NB4 (cell line): ENCODE measurements at places on chromosomes 4 and X.

- peak; percentile 91 for DNase-seq
Measured at GRCh38 chrX:19747652-19748610, 139.5 kb downstream of the SH3KBP1 start.

DNA sequence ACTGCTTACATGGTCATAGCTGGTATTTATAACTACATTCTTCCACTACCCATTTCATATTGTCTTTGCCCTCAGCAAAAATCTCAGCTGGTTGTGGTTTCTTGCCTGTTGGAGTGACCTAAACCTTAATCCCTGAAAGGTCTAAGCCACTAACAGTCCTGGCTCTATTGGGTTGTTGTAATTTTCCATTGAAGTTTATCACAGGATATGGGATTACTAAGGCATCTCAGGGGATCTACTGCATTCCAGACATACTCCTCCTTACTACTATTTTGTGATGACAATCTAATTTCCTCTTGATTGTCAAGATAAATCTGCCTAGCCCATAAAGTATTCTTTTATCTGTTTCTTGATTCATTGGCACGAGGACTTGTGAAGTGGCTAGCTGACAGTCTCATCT lies 6.2 kb upstream of the OSTC start:
- no peak for DNase-seq

- DNase-seq, result no peak
Measured at GRCh38 chr4:117533501-117533900, 448.1 kb upstream of the TRAM1L1 start.

DNA sequence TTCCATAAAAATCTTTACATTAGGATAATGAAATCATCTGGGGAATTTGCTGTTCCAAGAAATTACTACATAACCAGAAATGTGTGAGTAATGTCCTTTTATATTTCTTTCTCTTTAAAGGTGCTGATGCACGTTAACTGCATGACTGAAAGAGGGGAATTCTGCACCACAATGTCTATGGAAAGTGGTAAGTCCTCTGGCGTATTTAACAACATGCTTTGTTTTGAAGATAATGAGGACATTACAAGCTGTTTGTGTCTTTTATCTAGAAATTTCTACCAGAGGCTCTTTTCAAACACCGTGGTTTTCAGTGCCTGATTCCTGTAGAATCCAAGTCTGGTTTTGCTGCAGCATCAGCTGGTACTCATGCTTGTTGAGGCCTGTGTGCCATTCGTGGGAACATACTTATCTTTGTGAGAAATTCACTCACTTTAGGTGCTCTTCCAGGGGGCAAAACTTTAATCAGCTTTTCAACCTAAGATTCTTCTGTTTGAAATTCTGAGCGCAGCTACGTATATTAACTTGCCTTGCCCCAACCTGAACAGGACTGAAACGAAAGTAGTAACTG lies 257.2 kb downstream of the PDHA2 start:
- DNase-seq, result no peak

- DNase-seq, result no peak
Measured at GRCh38 chr4:47209833-47210232, 178.5 kb downstream of the GABRB1 start.

DNA sequence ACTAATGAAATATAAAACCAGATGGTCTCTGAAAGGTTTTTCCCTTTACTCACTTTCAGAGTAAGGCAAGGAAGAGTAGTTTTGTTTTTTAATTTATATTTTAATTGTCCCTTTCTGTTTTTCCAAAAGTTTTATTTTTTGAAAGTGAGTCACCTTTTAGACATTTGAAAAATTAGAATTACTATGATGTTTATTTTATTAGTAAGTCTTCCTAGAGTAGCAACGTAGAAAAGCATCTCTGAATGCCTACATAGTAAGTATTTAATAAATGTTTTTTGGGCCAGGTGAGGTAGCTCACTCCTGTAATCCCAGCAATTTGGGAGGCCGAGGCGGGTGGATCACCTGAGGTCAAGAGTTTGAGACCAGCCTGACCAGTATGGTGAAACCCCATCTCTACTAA lies 51.1 kb downstream of the TET2 start:
- DNase-seq, result no peak

DNA sequence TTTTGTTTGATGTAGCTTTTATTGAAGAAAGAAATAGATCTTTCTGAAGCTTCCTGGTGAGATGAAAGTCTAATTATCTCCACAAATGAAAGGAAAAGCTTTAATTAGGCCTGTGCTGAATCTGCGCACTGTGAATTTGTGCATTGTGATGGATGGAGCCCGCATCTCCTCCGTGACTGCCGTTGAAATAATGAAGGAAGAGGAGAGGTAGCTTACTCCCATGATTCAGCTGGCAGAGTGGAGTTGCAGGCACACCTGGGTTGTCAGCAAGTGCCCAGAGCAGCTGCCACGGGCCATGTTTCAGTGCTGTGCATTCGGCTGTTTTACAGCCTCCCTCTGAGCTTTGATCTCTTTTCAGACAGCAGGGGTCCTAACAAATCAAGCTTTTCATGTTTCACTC lies 735.3 kb upstream of the TENM3 start:
- DNase-seq, result no peak

DNA sequence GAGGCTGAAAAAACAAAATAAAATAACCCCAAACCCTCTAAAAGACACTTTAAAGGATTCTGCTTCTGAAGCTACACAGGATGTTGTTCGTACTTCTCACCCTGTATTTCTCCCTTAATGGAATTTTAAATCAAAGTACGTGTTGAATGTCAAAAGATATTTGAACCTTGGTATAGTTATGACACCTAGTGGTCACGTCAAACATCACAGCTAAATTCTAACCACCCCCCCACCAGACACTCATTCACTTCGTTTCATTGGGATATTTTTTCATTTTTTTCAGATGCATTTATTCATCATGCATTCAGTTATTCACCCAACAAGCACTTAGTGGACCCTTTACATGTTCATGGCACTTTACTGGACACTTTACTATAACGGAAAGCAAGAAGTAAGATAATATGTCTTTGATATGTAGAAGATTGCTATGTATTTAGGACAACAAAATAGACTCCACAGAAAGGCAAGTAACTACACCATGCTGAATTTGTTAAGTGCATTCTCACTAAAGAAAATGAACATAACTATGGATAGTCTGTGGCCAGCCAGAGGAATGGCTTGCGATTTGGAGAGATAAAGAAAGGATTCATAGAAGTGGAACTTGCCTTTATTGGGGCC lies 62.5 kb upstream of the GPR174 start:
- DNase-seq, result peak; percentile 48

GRCh38 chr4:76301068-76301774 lies 5.3 kb upstream of the STBD1 start:
- peak; percentile 91 for DNase-seq

DNA sequence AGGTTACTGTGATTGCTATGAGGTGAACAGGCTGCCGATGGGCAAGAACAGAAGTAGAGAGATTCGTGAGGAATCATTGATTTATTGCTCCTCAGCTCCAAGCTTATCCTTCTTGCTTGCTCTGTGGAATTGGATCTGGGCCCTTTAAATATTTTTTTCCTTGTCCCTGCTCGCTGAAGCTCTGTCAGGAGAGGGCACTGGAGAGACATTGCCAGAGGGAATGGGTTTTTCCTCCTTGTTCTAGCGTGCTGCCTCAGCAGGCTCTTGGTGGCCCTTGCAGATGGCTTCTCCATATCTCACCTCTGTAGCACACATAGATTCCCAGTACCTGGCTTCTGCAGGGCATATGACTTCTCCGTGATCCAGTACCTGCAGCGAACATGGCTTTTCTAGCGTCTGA lies 67.4 kb downstream of the CNGA2 start:
- peak; percentile 7 for DNase-seq

DNA sequence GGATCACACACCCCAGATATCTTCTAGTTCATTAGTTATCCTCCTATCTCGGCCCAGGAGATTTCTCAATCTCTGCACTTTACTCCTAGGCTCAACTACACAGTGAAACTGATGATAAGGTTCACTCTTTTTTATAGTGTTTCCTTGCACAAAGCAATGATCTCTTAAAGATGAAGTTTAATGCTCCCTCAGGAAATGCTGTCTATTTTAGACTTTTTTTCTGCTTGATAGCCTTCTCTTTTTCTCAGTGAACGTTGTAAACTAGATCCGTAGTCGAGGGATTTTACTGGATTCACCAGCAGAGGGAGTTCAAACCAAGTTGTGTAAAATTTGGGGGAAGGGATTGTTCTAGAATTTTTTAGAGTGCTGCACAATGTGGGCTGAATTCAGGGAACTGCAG lies 269.6 kb downstream of the GBA3 start:
- DNase-seq, result peak; percentile 13

DNA sequence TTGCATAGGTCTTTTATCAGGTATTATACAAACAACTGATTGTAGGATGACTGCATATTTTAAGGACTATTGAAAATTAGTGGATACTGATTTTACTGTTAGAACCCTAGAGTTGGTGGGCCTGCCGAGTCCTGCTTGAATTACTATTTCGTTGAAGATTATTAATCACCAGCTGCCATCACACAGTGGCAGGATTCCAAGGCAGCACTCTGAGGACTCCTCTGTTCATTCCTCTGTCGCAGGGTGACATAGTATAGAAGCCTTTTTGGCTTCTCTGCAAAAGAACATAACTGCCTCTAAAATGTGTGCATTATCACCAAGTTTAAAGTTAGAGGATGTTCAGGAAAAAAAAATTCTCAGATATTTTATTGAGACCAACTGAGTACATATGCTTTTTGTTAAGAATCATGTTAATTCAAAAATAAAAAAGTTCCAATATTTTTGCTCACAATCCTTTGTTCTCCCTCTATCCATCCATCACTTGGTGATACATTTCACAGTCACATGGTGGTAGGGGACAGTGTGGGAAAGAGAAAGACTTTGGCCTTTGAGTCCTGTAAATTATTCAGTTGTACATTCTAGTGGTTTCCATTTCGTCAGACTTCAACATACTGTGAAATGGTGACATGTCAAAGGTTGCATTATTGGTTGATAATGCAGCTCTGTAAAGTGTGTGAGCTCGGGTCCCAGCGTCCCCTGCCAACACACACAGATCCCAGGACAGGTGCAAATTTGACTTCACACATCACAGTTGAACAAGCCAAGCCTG lies 332.5 kb downstream of the GRID2 start:
- DNase-seq, result no peak

GRCh38 chrX:47145395-47146120 lies 537 bp downstream of the RBM10 start:
- DNase-seq, result peak; percentile 32

DNA sequence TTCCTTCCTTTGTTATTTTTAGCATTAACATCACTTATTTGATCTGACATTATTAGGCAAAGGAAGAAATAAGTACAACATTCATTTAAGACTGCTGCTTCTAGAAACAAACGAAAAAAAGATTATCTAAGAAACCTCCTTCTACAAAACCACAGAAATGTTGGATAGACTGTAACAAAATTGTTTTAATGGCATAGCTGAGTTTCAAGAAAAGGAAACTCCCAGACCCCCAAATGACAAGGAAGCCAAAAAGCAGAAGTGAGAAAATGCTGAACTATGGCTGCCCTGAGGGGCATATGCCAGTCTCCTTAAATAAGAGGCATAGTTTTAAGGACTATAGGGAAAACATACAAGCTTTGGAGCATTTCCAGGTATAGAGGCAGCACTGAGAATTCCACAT lies 1431.6 kb upstream of the TENM3 start:
- peak; percentile 6 for DNase-seq

- DNase-seq, result no peak
Measured at GRCh38 chrX:11159149-11159548, 48.0 kb downstream of the HCCS start.

GRCh38 chrX:127276326-127276725 lies 456.8 kb downstream of the PRR32 start:
- DNase-seq, result no peak

GRCh38 chr4:86032476-86033022 lies 327.3 kb downstream of the MAPK10 start:
- peak; percentile 44 for DNase-seq

DNA sequence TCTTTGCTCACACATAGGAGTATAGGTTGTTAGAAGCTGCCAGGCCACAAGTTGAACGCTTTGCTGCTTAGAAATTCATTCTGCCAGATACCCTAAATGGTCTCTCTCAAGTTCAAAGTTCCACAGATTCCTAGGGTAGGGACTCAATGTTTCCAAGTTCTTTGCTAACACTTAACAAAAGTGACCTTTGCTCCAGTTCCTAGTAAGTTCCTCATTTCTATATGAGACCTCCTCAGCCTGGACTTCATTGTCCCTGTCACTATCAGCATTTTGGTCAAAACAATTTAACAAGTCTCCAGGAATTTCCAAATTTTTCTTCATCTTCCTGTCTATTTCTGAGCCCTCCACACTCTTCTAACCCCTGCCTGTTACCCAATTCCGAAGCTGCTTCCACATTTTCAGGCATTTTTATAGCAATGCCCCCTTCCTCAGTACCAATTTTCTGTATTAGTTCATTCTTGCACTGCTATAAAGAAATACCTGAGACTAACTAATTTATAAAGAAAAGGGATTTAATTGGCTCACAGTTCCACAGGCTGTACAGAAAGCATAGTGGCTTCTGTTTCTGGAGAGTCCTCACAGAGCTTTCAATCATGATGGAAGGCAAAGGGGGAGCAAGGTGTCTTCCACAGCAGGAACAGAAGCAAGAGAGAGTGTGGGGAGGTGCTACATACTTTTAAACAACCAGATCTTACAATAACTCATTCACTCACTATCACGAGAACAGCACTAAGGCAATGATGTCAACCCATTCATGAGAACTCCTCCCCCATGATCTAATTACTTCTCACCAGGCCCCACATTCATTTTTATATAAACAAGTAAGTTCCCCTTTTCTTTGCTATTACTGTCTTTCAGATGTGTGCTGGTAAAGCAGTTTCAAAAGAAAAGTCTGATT lies 11.5 kb upstream of the TLR1 start:
- DNase-seq, result peak; percentile 78

GRCh38 chr4:100117750-100118149 lies 72.5 kb downstream of the DDIT4L start:
- no peak for DNase-seq

GRCh38 chrX:9279234-9279544 lies 185.7 kb upstream of the TBL1X start:
- no peak for DNase-seq

DNA sequence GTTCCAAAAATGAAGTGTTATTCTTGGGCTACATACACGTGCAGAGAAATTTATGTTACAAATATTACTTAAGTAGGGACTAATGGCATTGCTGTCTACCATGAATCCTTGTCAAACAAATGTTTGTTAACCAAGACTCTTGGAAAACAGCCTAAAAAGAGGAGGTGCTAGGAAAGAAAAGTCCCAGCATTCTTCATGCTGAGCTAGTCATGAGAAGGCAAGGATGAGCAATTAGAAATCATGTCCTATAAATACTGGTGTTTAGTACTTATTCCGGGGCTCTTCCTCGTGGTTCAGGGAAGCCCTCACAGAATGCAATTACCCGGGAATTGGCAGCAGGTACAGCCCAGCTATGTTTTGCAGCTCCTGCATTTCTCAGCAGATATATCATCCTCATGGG lies 378.1 kb upstream of the FTHL17 start:
- no peak for DNase-seq

DNA sequence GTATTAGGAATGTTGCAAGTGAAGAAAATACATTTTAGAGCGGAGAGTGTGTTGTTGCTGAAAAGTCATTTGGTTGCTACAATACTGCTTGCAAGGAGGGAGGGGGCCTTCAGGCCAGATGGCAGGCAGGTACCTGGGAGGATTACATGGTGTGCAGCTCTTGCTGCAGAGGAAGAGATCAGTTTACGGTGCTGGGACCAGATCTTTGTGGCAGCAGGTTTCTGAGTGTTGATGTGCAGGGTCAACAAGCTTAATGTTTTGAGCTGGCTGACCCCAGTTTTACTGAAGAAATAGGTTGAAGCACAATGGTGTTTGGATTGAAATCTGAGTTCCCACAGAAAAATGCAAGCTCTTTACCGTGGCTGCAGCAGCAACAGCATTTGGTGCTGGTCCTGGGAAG lies 96.4 kb upstream of the DDIT4L start:
- no peak for DNase-seq
